ENCODE measurements at places on chromosomes 2 and 18.
A peak's percentile ranks its signal among the peaks of the same experiment; 100 is the strongest.

GRCh38 chr2:234292962-234293243 lies 204.0 kb downstream of the ARL4C start:
- ATAC-seq: no peak

GRCh38 chr2:3641841-3642421 lies 16.1 kb upstream of the ALLC start:
- no peak for ATAC-seq

DNA sequence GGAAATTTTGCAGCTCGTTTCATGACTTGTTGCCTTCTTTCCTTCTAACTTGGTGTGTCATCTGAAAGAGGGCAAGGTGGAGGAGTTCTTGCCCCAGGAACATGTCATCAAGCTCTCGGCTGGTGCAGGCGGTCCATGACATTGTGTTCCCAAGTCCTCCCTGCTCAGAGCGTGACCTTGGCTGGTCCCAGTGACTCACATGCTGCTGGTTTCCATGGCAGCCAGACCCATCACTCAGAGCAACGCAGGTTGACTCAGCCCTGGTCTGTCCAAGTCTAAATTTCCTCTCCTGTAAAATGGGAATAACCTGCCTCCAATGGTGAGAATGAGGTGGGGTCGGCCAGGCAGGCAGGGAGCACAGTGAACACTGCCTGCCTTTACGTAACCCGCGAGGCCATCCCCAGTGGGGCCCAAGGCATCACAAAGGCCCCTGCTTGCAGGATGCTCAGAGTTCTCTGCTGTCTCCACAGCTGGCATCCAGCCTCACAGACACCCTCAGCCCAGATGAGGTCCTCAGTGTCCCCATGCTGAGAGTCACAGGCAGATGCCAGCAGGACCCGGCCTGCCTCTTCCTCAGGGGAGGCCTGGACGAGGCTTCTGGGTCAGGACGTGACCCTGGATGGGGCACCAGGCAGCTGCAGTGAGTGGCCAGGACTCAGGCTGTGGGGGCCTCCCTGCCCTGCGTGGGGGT lies 143.7 kb downstream of the TPO start:
- ATAC-seq: no peak

DNA sequence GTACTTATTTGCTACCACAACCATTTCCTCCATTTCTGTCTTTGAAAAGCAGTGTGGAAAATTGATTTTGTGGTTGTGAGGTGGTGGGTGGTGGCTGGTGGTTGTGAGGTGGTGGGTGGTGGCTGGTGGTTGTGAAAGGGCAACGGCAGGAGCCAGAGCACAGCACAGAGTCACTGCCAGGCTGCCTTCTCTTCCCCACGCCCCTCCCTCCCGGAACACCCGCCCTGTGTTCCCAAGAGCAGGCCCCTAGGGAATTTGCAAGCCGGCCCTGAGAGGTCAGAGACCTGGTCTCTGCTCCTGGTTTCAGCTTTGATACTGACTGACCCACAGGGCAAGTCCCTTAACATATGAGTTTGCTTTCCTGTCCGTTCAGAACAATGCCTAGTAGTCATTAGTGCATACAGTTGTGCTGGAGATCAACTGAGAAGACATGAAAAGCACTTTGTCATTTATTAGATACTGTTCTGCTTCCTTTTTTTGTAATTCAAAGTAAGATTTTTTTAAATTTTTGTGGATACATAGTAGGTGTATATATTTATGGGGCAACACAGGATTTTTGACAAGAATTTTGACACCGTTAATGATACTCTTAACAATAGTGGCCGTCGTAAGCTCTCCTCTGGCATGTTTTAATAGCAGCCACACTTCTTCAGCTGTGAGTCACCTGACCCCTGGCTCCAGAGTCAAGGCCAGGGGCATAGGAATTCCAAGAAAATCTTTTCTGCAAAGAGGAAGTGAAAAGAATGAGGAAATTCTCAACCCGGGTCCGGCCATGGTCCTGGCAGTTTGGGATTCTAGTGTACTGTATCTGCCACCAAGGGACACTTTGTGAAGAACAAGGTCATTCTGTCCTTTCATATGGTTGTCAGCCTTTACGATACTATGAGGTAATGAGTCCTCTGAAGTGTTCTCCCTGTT lies 53.2 kb downstream of the ITGA6 start:
- no peak for ATAC-seq

GRCh38 chr2:30266051-30266621 lies 34.8 kb downstream of the LBH start:
- ATAC-seq: peak; percentile 24

GRCh38 chr2:145601361-145601925 lies 1081.5 kb upstream of the ZEB2 start:
- no peak for ATAC-seq

DNA sequence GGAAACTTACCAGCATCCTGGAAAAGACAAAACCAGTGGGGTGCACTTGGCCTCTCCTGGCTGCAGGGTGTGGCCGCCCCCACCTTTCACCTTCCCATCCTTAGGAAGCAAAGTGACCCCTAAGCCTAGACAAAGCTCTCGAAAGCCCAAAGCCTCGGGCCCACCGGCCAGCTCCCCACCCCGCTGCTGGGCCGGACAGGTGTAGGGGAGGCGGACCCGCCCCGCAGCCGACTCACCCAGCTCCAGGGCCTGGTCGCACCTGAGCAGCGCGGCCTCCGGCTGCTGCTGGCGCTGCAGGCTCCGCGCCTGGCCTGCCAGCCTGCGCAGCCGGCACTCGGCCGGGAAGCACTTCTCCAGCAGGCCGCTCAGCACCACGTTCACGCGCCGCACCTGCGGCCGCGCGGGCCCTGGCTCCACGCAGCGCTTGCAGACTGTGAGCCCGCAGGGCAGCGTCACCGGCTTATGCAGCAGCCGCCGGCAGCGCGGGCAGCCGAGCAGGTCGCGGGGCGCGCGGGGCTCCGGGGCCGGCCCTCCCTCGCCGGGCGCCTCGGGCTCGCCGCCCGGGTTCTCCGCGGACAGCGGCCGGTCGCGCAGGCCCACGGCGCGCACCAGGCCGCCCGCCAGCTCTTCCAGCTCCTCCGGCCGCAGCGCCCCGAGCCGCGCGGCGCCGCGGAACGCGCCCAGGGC lies 979 bp downstream of the LONRF2 start:
- no peak for ATAC-seq

DNA sequence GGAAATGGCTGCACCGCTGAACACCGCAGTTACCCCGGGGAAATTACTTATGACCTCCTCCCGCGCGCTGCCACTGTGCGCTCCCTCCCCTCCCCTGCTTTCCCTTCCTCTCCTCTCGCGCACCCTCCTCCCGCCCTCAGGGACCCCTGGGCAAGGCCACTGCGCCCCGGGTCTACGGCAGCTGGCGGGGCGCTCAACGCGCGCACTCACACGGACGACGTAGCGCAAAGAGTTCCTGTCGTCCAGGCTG lies 7.9 kb downstream of the ALPP start:
- ATAC-seq: no peak

DNA sequence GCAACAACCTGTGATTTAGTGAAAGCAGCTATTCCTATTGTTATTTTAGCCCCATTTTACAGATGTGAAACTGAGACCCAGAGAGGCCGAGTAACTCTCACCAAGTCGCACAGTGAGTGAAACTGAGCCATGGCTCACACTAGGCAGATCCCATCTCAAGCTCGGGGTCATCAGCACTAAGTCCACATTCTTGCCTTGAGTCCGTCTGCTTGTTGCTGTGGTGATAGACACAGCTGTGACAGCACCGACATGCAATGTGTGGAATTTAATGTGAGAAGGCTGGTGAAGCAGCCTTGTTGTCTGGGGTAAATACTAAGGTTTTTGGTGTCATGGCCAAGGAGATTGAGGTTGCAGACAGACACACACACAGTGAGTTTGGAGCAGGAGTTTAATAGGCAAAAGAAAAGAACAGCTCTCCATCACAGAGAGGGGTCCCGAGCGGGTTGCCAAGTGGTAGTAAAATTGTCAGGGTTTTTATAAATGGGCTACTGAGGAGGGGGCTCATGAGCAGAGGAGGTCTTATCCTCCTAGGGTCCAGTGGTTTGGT lies 40.2 kb upstream of the GMCL1 start:
- ATAC-seq: no peak

Data from activated CD4-positive, CD25-positive, alpha-beta regulatory T cell treated with anti-CD3 and anti-CD28 coated beads, Interleukin-2, amount 50 U/mL, for 24 hours (primary cell).